ENCODE measurements at places on chromosomes 2 and 18.

GRCh38 chr2:10477443-10478297, 29.5 kb upstream of the ODC1 start:
- DNase-seq: no peak

DNA sequence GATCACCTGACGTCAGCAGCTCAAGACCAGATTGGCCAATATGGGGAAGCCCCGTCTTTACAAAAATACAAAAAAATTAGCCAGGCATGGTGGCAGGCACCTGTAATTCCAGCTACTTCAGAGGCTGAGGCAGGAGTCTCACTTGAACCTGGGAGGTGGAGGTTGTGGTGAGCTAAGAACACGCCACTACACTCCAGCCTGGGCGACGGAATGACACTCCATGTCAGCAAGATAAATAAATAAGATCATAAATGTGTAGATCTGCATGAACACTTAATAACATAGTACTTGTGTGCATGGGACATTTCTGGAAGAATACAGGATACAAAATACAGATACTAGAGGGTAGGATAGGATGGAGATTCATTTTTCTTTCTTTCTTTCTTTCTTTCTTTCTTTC, 9.1 kb downstream of the EHD3 start:
- no peak for DNase-seq

- DNase-seq: no peak
Measured at GRCh38 chr2:95215018-95215612, 7.8 kb downstream of the ZNF892 start.

DNA sequence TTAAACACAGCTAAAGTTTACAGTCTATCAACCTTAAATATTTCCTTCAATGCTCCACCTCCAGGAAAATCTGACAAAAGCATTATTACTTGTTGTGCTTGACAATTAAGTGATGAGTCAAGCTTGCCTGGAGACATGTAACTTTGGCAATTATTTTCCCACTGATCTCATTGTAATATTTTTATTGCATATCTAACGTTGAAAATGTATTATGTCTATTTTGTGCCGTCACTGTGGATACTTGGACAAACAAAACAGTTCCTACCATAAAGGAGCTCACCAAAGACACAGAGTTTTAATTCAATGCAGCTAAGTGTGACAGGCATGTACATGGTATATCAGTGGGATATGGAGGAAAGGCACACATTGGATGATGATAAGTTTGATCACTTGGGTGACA, 24.7 kb downstream of the RNF103 start:
- no peak for DNase-seq

- DNase-seq: no peak
Measured at GRCh38 chr2:27485496-27485895, 4.0 kb downstream of the IFT172 start.

DNA sequence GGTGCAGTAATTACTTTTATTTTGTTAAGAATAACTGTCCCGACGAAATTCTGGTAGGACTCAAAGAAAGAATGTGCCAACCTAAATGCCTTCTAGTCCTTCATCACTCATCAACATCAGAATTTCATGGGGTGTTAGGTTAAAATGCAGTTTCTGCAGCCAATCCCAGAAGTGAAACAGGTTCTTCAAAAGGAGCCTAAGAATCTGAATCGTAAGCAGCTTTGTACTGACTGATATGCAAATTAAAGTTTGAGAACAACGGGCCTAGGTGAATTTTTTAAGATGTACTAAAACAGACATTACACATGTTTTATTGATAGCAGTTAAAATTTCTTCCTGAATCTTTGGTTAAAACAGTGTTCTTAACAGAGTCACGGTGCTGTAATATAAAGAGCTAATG, 140.3 kb upstream of the ZC3H15 start:
- DNase-seq: no peak

- no peak for DNase-seq
Measured at GRCh38 chr2:111946294-111947114, 48.1 kb downstream of the MERTK start.

All from stimulated activated CD4-positive, alpha-beta T cell treated with anti-CD3 and anti-CD28 coated beads, Interleukin-1b, Interleukin-23, amount 100 ng/mL, for 1 hour (primary cell).